Diencephalon (tissue), 1 donor: ENCODE measurements at places on chromosomes 5 and 9. TPM values are rescaled to one million over a fixed set of nuclear protein-coding genes. Genes with fewer than 3 reads are reported as not detected.

Gene CARTPT
- total RNA-seq: 2.3 TPM

Gene SOX30
- total RNA-seq: not detected

Gene PRR16
- 6.5 TPM for total RNA-seq

Gene PCDHB5
- 11.1 TPM for total RNA-seq

Gene TGFBI
- total RNA-seq: 10.4 TPM

Gene NRG2
- total RNA-seq: 5.1 TPM

Gene CCDC192
- total RNA-seq: not detected

Gene GADD45G
- 8.8 TPM for total RNA-seq

Gene ANKRD34B
- total RNA-seq: 3.0 TPM

Gene GLRA1
- 5.5 TPM for total RNA-seq

Gene OR2S2
- not detected for total RNA-seq

Gene C5orf52
- total RNA-seq: not detected

Gene NME5
- total RNA-seq: 22.4 TPM

Gene PCDHGA6
- 11.3 TPM for total RNA-seq

Gene HMHB1
- total RNA-seq: not detected

Gene LMX1B
- total RNA-seq: 1.8 TPM

Gene OTP
- 3.2 TPM for total RNA-seq

Gene FOXD4L4
- total RNA-seq: 1.4 TPM

Gene ACSL6
- 59.5 TPM for total RNA-seq

Gene F12
- total RNA-seq: 7.4 TPM
